ENCODE measurements at places on chromosomes 5 and 9.

- peak; percentile 52 for DNase-seq
Observed at GRCh38 chr9:1053986-1054425, 3.8 kb downstream of the DMRT2 start.

DNA sequence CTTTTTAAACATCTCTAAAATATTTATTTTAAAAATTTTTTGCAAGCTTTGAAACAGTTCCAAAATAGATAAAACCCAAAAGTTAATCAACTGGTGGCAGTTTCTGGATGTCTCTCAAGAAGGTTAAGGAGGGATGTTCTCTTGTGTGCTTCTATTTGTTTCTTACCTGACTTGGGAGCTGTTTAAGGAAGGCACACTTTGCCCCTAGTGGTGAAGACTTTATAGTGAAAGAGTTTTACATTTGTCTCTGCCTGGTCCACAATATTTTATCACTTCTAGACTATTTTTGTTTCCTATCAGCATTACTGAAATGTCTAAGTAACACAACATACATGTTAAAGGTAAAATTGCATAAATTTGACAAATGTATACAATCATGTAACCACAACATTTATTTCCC lies 552.8 kb downstream of the SEMA5A start:
- no peak for DNase-seq

DNA sequence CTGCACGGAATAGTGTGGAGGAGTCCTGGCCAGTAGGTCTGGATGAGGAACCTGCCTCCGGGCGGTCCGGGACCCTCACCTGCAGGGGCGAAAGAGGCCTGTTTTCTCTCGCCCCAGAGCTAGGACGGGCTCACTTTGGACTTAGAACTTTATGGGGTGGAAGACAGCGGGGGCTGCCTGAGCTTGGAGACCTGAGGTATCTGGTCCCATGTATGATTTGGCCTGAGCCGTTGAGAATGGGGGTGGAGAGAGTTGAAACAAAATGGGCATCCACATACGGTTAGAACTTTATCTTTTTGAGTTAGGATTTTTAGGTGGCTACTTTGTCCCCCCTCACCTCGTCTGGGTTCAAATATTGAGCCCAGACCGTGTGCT lies 681 bp upstream of the ETF1 start:
- no peak for DNase-seq

DNA sequence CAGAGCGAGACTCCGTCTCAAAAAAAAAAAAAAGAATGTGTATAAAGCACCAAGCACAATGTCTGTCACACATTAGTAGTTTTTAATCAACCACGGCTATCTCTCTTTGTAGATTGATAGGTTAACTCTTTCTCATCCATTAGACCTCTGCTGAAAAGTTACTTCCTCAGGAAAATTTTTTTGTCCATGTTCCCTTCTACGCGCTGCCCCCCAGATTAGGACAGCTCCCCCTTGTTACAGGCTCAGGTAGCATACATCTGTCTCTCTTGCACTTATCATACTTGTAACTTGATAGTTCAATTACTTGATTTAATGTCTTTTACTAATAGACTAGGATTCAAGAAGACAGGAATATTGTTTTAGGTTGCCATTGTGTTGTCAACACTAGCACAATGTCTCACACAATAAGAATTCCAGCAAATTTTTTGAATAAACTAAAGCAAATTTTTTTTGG lies 1.5 kb downstream of the SPDL1 start:
- no peak for DNase-seq

- DNase-seq, result no peak
Observed at GRCh38 chr9:138101444-138102234, 224.1 kb downstream of the CACNA1B start.

DNA sequence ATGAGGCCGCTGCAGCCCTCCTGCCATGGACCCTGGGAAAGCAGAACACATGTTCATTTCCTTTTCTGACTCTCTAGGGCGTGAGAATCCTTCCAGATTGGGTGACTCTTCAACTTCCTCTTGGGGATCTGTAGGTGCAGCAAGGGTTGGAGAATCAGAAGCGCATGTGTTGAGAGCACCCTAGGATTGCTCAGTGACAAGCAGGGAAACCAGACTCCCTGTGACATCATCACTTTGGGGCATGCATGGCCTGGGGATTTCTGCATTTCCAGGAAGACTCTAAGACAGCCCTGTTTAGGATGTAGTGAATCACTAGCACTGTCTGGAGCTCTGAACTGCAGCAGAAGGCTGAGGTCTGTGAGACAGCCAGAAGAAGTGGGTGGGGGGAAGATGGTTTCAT lies 15.1 kb upstream of the LCP2 start:
- DNase-seq, result no peak

DNA sequence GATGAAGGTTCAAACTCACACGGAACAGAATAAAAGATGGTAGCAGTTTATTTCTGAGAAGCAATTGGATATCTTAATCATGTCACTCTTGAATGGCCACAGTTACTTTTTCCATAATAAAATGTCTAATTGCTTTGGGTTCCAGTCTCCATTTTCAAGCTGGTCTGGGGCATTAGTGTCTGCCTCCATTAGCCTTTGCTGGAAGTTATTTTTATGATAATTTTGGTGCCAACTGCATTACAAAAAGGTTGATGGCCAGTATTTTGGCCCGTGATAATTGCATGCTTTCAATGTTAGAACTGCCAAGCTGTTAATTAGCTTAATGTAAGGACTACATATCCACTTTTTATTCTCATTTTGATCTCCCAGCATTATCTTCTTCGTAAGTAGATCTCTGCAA lies 165.9 kb downstream of the SMC2 start:
- DNase-seq, result no peak

DNA sequence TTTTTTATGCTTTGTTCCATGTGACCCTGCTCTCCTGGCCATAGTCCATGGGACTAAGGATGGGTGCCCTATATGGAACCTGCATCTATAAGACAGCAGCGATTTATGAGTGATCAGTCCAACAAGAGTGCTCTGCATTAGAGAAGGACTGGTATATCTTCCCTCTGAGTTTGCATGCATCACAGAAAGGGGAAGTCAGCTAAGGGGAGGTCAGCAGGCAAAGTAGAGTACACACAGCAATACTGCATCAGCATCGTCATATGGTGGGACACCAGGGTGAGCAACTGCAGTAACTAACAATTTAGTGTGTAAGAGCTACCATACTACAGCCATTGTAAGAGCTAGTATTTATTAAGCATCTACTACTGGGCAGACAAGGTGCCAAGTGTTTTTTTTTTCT lies 311.3 kb downstream of the NDUFS4 start:
- no peak for DNase-seq

- no peak for DNase-seq
Observed at GRCh38 chr5:18202164-18202563, 567.9 kb downstream of the TAF11L14 start.

GRCh38 chr9:134751622-134752021 lies 110.0 kb downstream of the COL5A1 start:
- DNase-seq, result no peak

DNA sequence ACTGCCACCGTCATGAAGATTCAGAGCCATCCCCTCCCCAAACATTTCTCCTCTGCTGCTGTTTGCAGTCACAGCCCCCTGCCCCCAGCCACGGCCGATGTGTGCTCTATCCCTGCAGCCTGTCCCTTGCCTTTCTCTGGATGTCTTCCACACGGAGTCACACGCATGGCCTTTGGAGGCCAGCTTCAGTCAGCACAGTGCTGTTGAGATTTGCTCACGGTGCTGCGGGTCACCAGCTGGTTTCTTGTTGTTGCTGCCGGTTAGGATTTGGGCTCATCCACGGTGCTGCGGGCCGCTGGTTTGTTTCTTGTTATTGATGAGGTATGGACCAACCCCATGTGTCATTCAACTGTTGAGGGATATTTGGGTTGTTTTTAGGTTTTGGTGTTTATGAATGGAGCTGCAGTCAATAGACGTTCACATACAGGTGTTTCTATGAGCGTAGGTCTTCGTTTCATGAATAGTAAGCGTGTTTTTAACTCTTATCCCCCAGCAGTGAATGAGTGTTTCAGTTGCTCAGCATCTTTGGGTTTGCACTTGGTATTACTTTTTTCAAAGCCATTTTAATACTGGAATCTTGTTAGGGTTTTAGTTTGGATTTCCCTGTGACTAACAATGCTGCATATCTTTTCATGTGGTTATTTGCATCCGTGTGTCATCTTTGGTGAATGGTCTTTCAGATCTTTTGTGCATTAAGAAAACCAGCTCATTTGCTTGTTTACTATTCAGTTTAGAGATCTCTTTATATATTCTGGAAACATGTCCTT lies 57.6 kb downstream of the AHRR start:
- no peak for DNase-seq

- no peak for DNase-seq
Observed at GRCh38 chr5:101278011-101278687, 375.1 kb upstream of the ST8SIA4 start.

DNA sequence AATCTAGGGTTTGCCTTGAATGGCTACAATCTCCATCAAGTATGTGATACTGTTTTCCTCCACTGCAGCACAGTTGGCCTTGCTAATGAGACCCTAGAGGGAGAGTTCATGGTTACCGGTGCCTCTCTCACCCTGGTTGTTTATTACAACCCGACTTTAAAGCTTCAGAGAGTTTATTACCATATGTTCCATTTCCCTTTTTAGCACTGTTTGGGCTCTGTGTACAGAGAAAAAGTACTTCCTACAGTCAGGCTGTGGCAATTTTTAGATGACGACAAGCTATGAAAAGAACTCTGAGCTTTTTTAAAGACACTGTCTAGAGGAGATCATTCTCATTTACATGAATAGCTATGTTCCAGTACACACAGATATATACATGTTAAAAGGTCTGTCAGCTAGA lies 48.8 kb upstream of the PLCXD3 start:
- DNase-seq, result no peak

DNA sequence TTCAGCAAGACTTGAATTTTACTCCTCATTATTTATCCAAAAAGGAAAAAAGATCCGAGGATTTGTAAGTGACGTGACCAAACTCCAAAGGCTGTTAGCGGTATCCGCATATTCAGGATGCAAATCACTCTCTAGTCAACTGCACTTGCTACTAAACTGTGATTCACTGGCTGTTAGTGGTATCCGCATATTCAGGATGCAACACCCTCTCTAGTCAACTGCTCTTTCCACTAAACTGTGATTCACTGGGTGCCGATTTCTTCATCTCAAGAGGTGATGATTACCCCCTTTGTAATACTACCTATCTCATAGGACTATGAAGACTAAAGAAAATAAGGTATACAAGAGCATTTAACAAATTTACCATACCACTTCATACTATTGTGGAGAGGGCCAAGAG lies 5.7 kb downstream of the MAPKAP1 start:
- no peak for DNase-seq

DNA sequence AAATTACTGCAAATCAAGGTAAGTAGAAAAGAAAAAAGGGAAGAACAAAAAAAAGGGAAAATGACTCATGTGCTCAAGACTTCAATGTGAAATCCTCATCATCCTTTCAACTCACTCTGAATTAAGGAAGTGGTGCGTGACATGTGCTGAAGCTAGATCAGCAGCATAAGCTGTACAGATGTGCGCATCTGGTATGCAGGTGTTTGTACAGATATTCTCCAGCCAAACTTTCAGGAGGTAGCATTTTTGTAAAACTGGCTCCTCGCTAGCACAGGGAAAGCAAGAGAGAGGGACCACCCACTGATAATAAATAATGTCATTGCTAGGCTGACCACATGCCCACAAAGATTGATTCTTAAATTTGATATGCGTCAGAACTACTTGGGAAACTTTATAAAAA lies 253.9 kb upstream of the RGMB start:
- DNase-seq, result no peak

- no peak for DNase-seq
Observed at GRCh38 chr9:122383992-122384461, 13.2 kb downstream of the PTGS1 start.

DNA sequence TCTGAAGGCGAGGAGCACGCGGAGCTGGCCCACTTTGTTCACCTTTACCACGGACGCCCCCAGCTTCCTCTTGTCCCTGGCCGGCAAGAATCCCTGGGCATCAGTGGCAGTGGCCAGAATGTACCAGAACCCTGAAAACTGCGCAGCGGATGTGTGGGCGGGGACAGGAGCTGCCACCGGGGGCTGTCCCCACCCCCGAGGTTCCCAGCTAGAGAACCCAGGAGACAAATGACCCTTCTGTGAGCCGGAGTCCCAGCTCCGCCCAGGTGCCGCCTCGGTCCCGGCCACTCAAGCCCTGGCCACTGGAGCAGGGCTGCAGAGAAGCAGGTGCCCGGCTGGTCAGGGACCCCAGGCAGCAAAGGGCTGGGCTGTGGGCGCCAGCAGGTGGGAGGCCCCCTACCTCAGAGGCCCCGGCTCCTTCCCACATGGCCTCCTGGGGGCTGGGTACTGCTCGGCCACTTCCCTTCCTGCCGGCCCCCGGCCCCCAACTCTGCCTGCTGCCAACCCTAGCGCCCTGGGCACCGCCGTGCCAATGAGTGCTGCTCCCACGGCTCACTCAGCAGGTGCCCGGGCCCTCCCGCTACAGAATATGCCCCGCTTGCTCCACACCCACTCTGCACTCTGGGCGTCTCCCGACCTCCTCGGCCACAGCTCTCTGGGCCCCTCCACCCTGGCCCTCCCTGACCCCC lies 713 bp downstream of the LCN10 start:
- DNase-seq, result peak; percentile 53

DNA sequence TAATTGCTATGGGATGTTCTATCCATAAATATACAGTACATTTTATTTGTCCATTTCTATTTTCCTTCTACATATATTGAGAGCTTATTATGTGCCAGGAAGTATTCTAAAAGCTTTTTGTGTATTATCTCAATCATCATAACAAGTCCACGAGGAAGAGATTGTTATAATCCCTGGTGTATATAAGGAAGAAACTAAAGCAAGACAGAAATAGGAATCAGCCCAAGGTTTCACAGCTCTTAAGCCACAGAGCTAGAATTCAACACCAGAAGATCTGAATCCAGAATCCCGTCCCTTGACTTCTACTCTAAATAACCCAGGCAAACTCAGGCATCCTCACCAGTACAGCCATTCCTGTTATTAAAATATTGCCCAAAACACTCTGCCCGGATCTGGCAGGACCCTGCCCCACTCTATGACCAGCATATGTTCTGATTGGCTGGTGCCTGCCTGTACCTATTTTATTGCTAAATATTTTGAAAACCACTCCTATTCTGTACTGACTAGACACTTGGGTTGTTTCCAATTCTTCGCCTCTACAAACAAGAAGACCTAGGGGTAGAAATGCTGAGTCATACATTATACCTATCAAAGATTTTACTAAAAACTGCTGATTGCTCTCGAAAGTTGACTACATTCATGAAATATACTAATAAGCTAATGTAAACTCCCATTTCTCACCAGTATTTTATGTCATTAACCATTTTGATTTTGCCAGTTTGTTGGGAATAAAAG lies 297.4 kb downstream of the ENC1 start:
- DNase-seq, result no peak

- no peak for DNase-seq
Observed at GRCh38 chr9:69820955-69821788, 555 bp downstream of the CFAP95 start.

DNA sequence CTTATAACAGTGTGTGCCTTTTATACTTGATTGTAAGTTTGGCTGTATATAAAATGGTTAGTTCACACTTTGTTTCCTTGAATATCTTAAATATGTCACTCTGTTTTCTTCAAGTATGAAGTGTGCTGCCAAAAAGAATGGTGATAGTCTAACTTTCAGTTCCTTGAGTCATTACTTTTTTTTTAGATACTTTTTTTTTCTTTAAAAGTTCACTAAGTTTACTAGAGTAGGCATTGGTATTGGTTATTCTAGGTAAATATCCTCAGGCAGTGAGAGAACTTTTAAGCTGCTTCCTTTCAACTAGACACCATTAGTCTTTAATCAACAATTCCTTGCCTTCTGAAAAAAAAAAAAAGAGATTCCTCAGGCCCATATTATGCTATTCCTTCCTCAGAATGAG lies 41.9 kb downstream of the SPEF2 start:
- no peak for DNase-seq
